Fibroblast of skin of back (primary cell): ENCODE measurements at places on chromosomes 7 and 10.
A peak's percentile ranks its signal among the peaks of the same experiment; 100 is the strongest.

GRCh38 chr7:74470504-74470903 is 16.8 kb downstream of the GTF2IRD1 start:
- no peak for DNase-seq

GRCh38 chr7:119472408-119473038 is 800.5 kb upstream of the KCND2 start:
- no peak for DNase-seq

DNA sequence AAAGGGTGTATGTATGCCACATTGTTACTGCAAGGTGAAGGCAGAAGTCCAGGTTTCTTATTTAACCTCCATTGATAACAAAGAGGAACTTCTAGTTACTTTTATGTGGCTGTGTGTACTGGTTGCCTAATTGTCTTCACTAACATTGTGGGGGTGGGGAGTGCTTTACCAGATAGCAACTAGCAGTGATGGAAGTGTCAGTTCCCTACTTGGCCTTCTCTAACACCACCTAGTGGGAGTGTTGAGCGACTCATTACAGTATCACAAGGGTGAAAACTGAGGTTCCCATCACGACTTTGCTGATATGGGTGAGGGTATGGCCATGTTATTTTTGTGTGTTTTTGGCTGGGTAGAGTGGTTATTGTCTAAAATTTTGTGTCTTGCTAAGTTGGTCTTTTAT is 274.4 kb downstream of the THSD7A start:
- peak; percentile 7 for DNase-seq

- DNase-seq = no peak
Measured at GRCh38 chr7:11591943-11592342, 240.1 kb downstream of the THSD7A start.

DNA sequence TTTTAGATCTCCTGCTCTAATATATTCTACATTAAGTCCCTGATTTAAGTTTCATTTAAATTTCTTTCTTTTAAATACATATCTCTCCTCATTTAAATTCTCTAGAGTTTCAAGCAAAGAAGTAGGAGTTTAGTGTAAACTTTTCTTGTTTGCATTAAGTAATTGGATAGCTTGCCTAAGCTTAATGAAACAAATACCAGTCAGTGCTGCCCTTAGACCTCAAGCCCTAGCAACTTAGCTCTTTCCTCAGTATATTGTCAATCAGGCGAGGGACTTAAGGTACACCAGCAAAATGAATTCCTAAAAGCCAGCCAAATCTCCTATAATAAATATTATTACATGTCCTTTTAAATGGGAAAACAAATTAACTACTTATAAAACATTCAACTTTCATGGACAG is 101.5 kb downstream of the CHCHD3 start:
- no peak for DNase-seq

DNA sequence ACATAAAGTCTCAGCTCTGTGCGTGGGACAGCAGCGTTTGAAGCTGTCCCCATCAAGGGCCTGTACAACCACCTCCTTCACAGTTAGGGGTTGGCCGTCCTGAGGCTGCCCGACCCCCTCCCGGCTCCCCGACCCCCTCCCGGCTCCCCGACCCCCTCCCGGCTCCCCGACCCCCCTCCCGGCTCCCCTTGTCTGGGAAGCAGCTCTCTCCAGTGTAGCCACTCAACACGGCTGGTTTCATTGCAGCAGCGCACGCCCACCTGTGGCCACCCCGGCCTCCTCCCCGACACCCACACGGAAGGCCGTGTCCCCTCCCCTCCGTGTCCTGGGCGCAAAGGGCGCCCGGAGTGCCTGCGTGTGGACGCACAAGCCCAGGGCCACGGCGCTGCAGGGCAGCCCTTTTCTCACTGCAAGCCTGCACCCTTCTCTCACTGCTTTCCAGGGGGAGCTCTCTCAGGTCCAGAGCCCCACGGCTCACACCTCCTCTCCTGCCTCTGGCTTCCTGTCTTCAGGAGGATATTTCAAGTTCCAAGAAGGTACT is 20.9 kb upstream of the FAM20C start:
- no peak for DNase-seq
